T-helper 17 cell (primary cell): ENCODE measurements at places on chromosomes 1 and 21.

DNA sequence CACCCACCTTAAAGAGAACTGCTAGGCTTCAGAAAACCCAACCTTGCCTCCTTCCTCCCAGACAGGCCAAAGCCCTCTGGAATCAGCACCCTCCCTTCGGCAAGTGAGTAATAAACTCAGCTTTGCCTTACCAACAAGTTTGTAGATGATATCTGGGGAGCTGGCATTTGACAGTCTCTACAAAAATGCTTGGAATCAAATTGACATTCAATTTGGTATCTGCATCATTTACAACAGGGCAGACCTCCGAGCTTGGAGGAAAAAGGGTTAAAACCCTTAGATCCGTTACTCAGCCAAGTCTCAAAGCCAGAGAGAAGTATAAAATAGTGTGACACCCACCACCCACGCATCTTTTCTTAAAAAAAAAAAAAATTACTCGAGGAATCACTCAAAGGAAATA lies 149.3 kb upstream of the EDN2 start:
- peaks cover 36% of the 10 kb centered on the region for H3K4me1 ChIP-seq
- peaks cover 2% of the 10 kb centered on the region for H3K36me3 ChIP-seq
- H3K27me3 ChIP-seq = no peaks in the 10 kb centered on the region

DNA sequence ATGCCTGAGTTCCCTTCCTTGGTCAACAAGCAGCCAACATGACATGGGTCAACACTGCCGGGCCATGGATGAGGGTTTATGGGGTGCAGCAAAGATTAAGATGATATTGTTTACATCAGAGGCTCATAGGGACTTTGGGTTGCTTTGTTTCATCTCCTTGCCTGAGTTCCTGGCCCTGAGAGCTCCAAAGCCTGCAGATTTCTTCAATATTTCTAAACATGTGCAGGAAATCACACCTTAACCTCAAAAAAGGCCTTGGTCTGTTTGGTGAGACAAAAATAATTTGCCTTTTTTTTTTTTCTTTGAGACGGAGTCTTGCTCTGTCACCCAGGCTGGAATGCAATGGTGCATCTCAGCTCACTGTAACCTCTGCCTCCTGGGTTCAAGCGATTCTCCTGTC lies 876 bp downstream of the SLAMF8 start:
- DNase-seq = no peak
- H3K27ac ChIP-seq = peak overlapping the region; percentile 41
- no peaks in the 10 kb centered on the region for H3K36me3 ChIP-seq
- H3K27me3 ChIP-seq = peaks cover 11% of the 10 kb centered on the region
- peaks cover 48% of the 10 kb centered on the region for H3K4me1 ChIP-seq

DNA sequence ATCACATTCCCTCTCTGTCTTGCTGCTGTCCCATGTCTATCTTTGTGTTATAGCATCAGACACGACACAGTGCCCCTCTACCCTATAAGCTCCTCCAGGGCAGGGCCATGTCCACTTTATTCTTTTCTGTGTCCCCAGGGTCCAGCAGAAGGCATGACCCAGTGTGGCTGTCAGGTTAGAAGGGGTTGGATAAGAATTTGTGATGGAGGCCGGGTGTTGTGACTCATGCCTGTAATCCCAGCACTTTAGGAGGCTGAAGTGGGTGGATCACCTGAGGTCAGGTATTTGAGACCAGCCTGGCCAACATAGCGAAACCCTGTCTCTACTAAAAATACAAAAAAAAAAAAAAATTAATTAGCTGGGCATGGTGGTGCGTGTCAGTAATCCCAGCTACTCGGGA lies 26.3 kb upstream of the RNF19B start:
- H3K36me3 ChIP-seq = no peaks in the 10 kb centered on the region
- peaks cover 29% of the 10 kb centered on the region for H3K4me1 ChIP-seq
- H3K27me3 ChIP-seq = no peaks in the 10 kb centered on the region
- H3K27ac ChIP-seq = peak overlapping the region; percentile 95
- no peak for DNase-seq

DNA sequence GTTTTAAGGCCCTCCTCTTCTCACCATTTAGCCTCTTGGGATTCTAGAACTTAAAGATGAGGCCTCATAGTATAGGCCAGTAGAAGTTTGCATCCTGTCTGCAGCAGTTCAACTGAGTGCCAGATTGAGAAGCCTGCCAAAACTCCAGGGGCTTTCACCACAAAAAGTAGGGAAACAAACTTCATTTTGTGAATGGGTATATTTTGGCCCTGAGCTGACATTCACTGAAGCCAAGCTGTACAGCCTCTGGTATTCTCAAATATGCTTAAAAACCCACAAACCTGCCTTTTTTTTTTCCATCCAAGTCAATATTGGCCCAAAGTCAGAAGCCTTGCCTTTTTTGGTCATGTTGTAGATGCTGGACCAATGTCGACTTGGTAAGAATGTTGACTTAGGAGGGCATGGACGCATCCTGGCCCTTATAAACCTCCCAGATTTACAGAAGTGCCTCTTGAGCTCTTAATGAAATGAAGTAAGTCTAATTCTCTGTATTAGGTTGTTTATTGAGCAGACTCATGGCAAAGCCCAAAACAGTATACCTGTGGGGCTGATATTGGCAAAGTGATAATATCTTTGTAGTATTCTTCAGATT lies 337.5 kb downstream of the CHRM3 start:
- no peak for DNase-seq
- no peak overlapping the region for H3K27ac ChIP-seq
- H3K4me1 ChIP-seq = peaks cover 32% of the 10 kb centered on the region
- no peaks in the 10 kb centered on the region for H3K36me3 ChIP-seq

- no peak overlapping the region for H3K4me3 ChIP-seq
- peaks cover 9% of the 10 kb centered on the region for H3K4me1 ChIP-seq
- H3K27me3 ChIP-seq = peaks cover 25% of the 10 kb centered on the region
- H3K27ac ChIP-seq = no peak overlapping the region
- H3K36me3 ChIP-seq = peaks cover 2% of the 10 kb centered on the region
Measured at GRCh38 chr1:20255666-20256065, 35.0 kb upstream of the VWA5B1 start.

DNA sequence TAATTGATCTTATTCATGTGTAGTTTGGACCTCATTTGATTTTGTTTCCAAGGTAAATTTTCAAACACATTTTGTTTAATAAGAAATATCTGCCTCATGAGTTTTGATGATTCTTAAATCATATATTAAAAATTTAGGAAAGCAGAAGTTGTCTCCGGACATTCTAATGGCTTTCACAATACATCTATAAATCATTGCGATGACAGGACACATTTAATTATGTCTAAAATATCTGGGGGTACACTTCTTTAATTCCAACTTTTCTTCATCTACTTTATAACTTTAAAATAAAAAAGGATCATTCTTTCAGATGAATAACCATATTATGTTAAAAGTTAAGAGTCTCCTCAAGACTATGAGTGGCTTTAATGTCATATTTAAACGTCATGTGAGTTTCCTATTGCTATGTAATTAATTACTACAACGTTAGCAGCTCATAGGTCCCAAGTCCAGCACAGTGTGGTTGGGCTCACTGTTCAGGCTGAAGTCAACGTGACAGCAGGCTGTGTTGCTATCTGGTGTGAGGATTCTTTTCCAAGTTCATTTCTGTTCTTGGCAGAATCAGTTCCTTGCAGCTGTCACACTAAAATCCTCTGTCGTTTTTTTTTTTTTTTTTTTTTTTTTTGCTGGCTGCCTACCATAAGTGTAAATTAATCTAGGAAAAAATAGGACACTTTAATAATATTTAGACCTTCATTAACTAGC lies 893.5 kb downstream of the LTN1 start:
- peaks cover 4% of the 10 kb centered on the region for H3K27me3 ChIP-seq
- no peak overlapping the region for H3K4me3 ChIP-seq
- DNase-seq = no peak
- no peak overlapping the region for H3K27ac ChIP-seq

GRCh38 chr1:38527373-38527966 lies 332.1 kb downstream of the RRAGC start:
- H3K4me3 ChIP-seq = peak overlapping the region; percentile 57
- peaks cover 32% of the 10 kb centered on the region for H3K27me3 ChIP-seq
- no peak for DNase-seq
- no peaks in the 10 kb centered on the region for H3K36me3 ChIP-seq
- peaks cover 11% of the 10 kb centered on the region for H3K4me1 ChIP-seq

DNA sequence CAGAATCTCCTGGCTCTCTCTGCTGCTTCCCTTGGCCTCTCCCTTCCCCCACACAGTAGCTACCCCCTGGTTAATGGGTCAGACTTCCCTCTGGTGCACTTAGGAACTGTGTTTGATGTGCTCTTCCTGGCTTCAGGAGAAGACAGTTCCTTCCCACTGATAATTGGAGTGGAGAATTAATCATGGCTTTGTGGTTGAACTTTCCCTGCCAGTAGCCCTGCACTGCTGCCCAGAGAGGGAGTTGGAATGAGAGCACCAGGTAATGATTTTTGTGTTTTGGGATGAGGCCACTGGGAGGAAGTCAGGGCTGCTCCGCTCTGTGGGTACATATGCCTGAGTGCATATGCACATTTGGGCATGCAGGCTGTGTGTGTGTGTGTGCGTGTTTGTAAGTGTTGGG lies 39.7 kb upstream of the PADI2 start:
- no peaks in the 10 kb centered on the region for H3K36me3 ChIP-seq
- no peak overlapping the region for H3K4me3 ChIP-seq
- DNase-seq = no peak
- H3K27ac ChIP-seq = no peak overlapping the region
- peaks cover 4% of the 10 kb centered on the region for H3K27me3 ChIP-seq

- peaks cover 16% of the 10 kb centered on the region for H3K27me3 ChIP-seq
- peak overlapping the region; percentile 33 for H3K4me3 ChIP-seq
- no peak for DNase-seq
- peaks cover 28% of the 10 kb centered on the region for H3K4me1 ChIP-seq
- H3K36me3 ChIP-seq = peaks cover 5% of the 10 kb centered on the region
- peak overlapping the region; percentile 24 for H3K27ac ChIP-seq
Measured at GRCh38 chr1:6450943-6451373, 15.0 kb downstream of the TNFRSF25 start.

DNA sequence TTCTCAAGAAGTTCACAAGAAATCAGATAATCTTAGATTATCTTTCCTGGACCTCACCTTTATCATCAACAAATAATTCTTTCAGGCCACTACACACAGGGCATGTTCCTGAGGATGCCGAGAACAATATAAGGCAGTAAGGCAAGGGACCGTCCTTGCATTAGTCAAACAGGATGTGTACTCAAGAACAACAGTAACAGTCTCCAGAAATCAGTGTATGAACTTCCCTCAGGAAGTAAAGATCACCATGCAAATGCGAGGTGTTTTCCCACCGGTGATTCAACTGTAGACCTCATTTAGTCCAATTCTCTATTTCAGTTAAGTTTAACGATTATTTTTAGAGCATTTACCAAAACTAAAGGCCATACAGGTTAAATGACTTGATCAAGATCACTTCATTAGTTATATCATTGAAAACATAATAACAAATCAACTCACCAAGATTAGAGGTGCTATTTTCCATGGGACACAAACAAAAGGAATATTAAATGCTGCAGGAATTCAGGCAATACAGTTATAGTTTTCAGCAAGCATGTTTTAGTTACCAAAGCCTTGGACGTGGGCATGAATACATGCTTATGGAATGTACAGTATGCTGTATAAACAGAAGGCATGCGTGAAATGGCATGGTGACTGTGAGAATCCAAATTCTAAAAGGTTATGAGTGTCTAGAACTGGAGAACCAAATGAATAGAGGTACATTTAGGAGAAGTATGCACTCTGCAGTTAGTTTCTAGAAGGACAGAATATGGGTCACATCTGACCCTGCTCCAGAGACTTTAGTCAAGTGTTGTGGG lies 145.2 kb downstream of the TNR start:
- H3K27me3 ChIP-seq = peaks cover 57% of the 10 kb centered on the region
- peaks cover 2% of the 10 kb centered on the region for H3K4me1 ChIP-seq
- H3K27ac ChIP-seq = no peak overlapping the region
- H3K4me3 ChIP-seq = no peak overlapping the region
- no peaks in the 10 kb centered on the region for H3K36me3 ChIP-seq

- no peak overlapping the region for H3K4me3 ChIP-seq
- no peak overlapping the region for H3K27ac ChIP-seq
- H3K36me3 ChIP-seq = no peaks in the 10 kb centered on the region
- peaks cover 14% of the 10 kb centered on the region for H3K27me3 ChIP-seq
- DNase-seq = no peak
Measured at GRCh38 chr1:208446271-208446691, 202.1 kb upstream of the PLXNA2 start.
